Left cardiac atrium (tissue), 4 donors: ENCODE measurements at places on chromosomes 4 and X. TPM values are rescaled to one million over a fixed set of nuclear protein-coding genes. Genes with fewer than 3 reads are reported as not detected.

DNA sequence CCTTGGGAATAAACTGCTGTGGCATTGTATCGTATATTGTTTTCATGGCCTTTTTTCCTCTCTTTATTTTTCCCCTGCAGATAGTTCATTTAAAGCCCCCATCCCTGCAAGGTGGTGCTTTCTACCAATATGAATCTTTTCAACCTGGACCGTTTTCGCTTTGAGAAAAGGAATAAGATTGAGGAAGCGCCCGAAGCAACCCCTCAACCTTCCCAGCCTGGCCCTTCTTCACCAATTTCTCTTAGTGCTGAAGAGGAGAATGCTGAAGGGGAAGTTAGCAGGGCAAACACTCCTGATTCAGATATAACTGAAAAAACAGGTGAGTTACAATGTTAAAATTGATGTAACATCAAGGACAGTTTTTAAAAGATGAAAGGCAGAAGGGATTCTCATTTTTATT lies 601 bp downstream of the SMARCAD1 start:
- no peak for DNase-seq

NCAPG gene
- total RNA-seq, result 1.8 TPM

DNA sequence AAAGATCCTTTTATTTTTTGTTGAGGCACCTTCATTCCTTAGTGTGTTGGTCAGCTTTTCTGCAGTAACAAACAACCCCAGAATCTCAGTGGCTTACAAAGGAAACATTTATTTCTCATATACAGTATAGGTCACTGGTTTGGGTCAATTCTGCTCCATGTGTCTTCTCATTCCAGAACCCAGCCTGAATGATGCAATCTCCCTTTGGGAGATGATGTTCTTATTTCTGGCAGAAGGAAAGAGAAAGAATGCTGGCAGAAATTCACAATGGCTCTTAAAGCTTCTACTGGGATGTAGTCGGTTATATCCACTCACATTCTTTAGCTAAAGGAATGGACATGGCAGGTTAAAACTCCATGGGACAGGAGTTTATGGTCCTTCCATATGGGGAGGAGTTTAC lies 42.3 kb downstream of the IDS start:
- DNase-seq, result no peak

- peak; percentile 19 for DNase-seq
Observed at GRCh38 chrX:110346681-110347080, 12.0 kb upstream of the RTL9 start.

PDHA2 gene
- not detected for total RNA-seq

- no peak for DNase-seq
Observed at GRCh38 chrX:142156567-142156966, 48.5 kb downstream of the MAGEC2 start.

TMPRSS11B gene
- not detected for total RNA-seq

NOP14 gene
- total RNA-seq, result 14.4 TPM

TMEM271 gene
- not detected for total RNA-seq

XPNPEP2 gene
- total RNA-seq, result 2.5 TPM

DNA sequence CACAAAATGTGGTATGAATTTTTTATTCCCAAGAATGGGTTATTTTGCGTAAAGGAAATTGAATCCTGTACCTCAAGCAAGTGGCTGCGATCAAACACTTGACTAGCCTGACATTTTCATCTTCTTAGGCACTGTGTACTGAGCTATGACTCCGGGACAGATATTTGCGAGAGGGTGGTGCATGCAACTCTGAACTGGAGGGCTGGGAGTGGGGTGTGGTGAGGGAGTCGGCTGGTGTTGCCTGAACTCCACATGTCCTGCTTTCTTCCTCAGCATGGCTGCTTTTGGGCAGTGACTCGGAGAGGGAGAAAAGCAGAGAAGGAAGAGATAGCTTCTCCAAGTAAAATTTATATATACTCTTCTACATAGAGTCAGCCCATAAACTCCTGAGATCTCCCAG lies 68.5 kb upstream of the GATB start:
- DNase-seq, result no peak

IGFBP7 gene
- total RNA-seq, result 792 TPM

DNA sequence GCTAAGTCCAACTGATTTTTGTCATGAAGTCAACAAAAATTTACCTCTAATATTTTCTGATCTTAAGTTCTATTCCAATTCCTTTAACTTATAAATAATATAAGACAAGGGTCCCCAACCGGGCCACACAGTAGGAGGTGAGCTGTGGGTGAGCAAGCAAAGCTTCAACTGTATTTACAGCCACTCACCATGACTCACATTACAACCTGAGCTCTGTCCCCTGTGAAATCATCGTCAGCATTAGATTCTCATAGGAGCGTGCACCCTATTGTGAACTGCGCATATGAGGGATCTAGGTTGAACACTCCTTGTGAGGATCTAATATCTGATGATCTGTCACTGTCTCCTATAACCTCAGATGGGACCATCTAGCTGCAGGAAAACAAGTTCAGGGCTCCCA lies 227.4 kb downstream of the MAPK10 start:
- DNase-seq, result no peak

MAP9 gene
- 6.8 TPM for total RNA-seq

- no peak for DNase-seq
Observed at GRCh38 chr4:24795666-24796381, 451 bp downstream of the SOD3 start.

ZNF41 gene
- 14.7 TPM for total RNA-seq

DNA sequence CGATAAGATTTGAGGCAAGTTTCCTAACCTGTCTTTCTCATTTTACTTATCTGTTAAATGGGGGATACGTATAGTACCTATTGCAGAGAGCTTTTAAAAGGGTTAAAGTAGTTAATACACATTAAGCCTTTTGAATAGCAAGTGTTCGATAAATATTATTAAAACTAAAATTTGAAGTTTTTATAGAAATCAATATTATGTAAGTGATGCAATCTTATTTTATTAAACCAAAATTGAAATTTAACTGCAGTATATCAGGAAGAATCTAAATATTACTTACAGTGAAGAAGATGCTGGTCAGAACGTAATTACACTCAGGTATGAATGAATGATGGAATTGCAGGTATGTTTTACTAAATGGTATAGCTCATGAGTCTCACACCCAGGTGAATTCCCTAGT lies 58.0 kb downstream of the ANXA3 start:
- no peak for DNase-seq

GRCh38 chr4:150098214-150098613 lies 20.0 kb downstream of the DCLK2 start:
- no peak for DNase-seq

BEX5 gene
- total RNA-seq, result 1.4 TPM

DCHS2 gene
- 0.03 TPM for total RNA-seq

DNA sequence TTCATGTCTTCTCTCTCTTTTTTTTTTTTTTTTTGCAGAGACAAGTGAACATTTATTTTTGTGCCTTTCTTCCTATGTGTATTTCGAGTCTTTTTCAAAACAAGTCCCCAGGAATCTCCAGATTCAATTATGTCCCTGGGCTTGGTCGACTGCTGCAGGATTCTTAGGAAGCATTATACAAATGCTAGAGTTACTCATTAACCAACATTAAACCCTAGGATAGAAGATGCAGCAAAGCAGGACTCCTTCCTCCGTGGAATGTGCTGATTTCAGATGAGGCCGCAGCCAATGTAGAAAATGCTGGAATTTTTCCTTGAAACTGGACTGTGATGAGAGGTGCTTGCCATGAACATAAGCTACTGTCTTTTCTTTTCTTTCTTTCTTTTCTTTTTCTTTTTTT lies 3.4 kb downstream of the ZNF81 start:
- no peak for DNase-seq

DNA sequence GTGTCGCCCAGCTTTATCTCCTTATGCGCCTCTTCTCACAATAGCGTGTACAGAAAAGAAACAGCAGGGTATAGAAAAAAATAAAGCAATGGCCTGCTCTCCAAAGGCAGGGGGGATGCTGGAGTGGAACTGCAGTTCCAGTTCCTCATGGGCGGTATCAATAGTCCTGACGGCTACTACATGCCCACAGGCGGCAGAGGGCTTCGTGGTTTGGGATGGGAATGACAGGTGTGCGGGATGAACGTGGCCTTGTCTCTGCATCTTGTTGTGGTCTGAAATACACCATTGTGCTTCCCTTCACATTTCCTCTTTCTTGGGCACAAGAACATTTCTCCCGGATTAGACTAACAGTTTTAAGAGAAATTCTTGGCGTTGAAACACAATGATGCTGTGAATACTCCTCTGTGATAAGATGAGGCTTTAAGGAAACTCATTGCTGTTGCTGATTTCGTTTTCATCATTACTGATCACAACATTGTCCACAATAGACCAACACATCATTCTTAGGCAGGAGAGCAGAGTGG lies 124.1 kb upstream of the IGFBP7 start:
- no peak for DNase-seq

GRCh38 chrX:19723427-19723826 lies 164.0 kb downstream of the SH3KBP1 start:
- no peak for DNase-seq

DACH2 gene
- not detected for total RNA-seq

GPC3 gene
- 8.3 TPM for total RNA-seq

GRCh38 chrX:2488621-2489285 lies 12.0 kb downstream of the DHRSX start:
- no peak for DNase-seq

- DNase-seq, result no peak
Observed at GRCh38 chr4:139164731-139165130, 12.3 kb downstream of the ELF2 start.

DNA sequence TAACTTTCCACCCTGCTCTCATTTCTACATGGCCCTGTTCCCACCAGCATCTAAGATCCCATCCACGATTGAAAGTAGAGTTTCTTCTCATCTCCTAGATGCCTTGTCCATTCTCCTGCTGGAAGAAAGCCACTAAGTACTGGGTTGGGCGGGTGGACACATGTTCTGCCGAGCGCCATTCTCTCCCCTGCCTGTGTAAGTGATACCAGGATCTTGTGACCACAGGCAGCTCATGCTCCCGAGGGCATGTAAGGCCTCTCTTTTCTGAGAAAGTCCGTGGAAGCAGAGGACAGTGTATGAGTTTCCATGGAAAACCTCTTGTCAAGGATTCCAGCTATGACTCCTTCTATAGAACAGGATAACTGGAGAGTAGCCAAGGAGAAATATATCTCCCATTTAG lies 3.3 kb upstream of the SLC25A4 start:
- no peak for DNase-seq

DNA sequence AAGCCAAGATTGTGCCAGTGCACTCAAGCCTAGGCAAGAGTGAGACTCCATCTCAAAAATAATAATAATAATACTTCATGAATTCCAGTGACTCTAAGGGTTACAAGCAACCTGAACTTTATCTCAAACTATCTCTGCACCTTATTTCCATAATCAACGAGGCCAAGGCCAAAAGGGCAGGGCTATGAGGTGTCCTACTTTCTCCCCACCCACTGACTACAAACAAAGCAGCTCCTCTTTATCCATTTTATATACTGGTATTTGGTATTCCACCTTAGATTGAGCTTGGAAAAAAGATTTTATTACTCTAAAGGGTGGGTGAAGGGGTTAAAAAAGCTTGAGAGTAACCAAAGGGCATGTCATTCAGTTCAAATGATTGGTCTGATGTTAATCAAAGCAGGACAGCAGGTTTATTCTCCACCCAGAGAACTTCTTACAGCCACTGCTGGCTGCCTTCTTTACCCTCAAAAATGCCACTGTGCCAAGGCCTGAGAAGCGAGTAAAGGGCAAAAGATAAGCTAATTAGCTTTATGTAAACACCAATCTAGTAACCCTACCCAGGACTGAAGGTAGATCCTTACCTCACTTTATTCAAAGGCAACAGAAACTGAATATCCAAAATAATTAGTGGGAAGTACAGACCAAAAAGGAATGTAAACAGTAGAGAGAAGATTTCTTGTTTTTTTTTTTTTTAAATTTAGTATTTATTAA lies 28.2 kb downstream of the APOO start:
- no peak for DNase-seq

GRCh38 chr4:4871573-4872313 lies 12.3 kb downstream of the MSX1 start:
- DNase-seq, result no peak

STATH gene
- not detected for total RNA-seq

GRCh38 chr4:74370912-74371311 lies 6.0 kb downstream of the EREG start:
- no peak for DNase-seq

GAGE1 gene
- not detected for total RNA-seq

MGARP gene
- total RNA-seq, result 1.6 TPM

GRCh38 chrX:34365471-34365870 lies 233.4 kb upstream of the FAM47A start:
- no peak for DNase-seq

DNA sequence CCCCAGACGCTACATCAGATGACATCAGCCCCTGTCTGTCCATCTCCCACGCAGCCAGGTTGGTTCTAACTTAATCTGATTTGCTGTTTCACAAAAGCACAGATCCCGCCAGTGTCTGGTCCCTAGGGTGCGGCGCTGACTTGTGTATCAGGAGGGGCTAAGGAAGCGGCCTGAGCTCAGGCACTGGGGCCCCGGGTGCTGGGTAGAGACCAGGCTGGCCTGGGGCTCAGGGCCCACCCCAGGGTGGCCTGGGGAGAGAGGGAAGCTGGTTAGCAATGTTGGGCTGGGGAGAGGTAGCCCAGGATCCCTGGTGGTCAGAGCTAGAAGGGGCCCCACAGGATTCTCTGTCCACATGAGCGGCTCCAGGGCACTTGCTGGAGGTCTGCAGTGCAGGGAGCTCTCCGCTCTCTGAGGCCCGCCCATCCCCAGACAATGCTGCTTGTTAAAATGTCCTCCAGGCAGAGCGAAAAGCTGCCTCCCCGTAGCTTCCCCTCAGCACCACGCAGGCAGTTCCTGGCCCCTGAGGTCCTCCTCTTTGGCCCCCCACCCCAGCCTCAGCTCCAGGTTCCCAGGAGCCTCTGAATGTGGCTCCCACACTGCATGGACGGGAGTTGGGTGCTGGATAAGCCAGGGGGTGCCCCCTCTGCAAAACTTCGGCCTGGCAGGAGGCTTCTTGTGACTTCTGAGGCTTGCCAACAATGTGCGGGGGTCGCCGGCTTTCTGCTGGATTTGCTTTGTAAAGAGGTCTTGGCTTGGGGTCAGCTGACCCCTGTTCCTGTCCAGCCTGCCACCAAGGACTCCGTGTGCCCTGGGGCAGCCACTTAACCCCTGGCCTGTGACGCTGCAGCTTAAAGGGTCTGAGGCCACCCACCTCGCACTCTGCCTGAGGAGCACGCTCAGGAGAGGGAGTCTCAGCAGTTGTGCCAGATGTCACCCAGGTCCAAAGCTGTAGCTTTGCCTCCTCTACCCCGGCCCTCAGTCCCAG lies 112.9 kb downstream of the CPZ start:
- no peak for DNase-seq

HSFX4 gene
- not detected for total RNA-seq

- DNase-seq, result no peak
Observed at GRCh38 chr4:40843696-40844095, 93.9 kb downstream of the NSUN7 start.

RPS3A gene
- total RNA-seq, result 1,193 TPM

- DNase-seq, result no peak
Observed at GRCh38 chr4:8830611-8831200, 40.9 kb downstream of the HMX1 start.

DNA sequence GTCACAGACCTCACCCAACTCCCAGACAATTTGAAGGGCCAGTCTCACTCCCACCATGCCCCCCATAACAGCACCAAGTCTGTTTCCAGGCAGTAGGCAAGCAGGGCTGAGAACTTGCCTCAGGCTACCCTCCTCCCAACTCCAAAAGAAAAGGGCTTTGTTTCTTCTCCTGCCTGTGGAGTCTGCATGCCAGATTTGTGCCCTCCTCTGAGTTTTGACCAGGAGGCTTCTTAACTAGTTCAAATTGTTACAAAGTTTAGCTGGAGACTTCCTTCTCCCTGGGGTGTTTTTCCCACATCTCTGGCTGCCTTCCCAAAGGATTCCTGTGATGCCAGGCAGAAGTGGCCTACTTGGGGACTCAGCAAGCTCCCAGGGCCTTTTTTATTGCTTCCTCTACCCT lies 29.6 kb downstream of the PBDC1 start:
- DNase-seq, result no peak
